Neural progenitor cell (in vitro differentiated cells): ENCODE measurements at places on chromosomes 12 and 14. TPM values are rescaled to one million over a fixed set of nuclear protein-coding genes. Genes with fewer than 3 reads are reported as not detected.

Gene GLIPR1L1
- not detected in 2 replicates for total RNA-seq

Gene CD163
- not detected in 2 replicates for total RNA-seq

- DNase-seq: no peak
Observed at GRCh38 chr14:91154851-91155625, 41.2 kb downstream of the DGLUCY start.

Gene CD163L1
- 0.22 TPM in 1 of 2 replicates, not detected in the other for total RNA-seq

GRCh38 chr12:102960766-102961465 lies 3.4 kb downstream of the ASCL1 start:
- DNase-seq: peak; percentile 77

Gene HCAR3
- not detected in 2 replicates for total RNA-seq

- no peak for DNase-seq
Observed at GRCh38 chr14:48970943-48971342, 615.2 kb downstream of the RPS29 start.

GRCh38 chr12:81450920-81451739 lies 308.0 kb downstream of the PPFIA2 start:
- DNase-seq: peak; percentile 92

Gene TEX52
- not detected in 2 replicates for total RNA-seq

- DNase-seq: no peak
Observed at GRCh38 chr12:25699454-25699853, 146.4 kb upstream of the LMNTD1 start.

DNA sequence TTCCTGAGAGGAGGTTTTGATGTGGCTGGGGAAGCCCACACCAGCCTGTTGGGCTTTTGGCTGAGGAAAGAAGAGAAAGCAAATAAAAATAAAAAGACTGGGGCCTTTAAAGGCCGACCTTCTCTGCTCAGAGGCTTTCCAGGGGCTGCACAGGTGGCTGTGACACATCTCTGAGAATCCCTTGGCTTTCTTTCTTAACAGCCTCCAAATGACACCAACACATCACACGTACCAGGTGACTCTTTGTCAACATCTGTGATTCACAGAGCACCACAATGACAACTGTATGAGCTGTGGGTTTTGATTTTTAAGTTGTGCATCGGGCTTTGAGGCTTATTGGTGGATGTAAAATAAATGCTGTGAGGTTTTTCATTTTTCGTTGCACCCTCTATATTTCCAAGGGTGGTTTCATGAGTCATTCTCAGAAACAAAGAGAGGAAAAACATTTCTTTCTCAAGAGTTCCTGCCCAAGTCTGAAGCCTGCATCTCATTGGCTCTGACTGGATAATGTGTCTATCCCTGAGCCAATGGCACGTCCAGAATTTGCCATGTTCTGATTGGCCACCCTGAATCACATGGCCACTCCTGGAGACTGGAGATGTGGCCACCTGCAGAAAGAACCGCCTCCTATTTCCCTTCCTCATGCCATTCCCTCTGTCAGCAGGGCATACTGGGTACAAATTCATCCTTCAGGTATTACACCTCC lies 349.0 kb downstream of the GLT1D1 start:
- DNase-seq: no peak

GRCh38 chr12:2555487-2556082 lies 239.2 kb upstream of the FKBP4 start:
- DNase-seq: peak; percentile 59

DNA sequence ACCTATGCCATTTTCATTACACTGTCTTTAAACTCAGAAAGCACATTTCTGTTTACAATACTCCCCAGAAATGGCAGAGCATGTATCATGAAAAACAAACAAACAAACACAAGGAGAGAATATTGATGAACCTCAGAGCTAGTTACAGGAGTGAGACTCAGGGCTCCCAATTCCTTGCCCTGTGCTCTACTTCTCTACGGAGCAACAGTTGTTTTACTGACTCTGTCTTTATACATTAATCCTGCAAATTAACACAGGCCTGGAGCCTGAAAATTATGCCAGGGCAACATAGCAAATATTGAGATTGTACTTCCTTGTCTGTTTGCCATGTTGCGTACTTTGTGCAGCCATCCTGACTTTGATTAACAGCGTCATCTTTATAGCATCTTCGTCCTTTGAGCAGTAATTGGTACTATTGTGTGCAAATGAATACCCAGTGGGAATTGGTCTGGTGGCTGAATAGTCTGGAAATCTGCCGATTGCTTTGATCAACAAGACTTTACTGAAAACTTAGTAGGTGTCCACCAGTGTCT lies 15.2 kb upstream of the AKAP6 start:
- peak; percentile 39 for DNase-seq

Gene CLECL1
- not detected in 2 replicates for total RNA-seq

DNA sequence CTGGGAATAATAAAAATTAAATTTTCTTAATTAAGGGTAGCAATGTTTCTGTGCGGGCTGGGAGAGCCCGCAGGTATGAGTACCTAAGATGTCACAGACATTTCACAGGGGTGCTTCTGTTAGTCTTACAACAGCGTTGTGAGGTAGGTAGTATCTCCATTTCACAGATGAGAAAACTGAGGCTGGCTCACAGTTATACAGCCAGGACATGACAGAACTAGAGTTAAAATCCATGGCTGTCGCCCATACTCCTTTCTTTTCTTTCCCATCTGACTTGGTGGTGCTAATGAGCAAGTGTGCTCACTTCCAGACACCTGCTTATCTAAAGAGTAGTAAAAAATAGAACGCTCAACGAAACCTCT lies 2.1 kb downstream of the BMAL2 start:
- DNase-seq: no peak

- peak; percentile 3 for DNase-seq
Observed at GRCh38 chr14:38578278-38578681, 322.4 kb upstream of the CLEC14A start.

- peak; percentile 71 for DNase-seq
Observed at GRCh38 chr14:90513161-90514014, 116.6 kb downstream of the CALM1 start.

Gene PMCH
- not detected in 2 replicates for total RNA-seq

Gene NID2
- total RNA-seq: 22.0 and 24.7 TPM in 2 replicates

- peak; percentile 56 for DNase-seq
Observed at GRCh38 chr12:54684636-54685630, 36.8 kb upstream of the DCD start.

Gene IL22
- total RNA-seq: not detected in 2 replicates

DNA sequence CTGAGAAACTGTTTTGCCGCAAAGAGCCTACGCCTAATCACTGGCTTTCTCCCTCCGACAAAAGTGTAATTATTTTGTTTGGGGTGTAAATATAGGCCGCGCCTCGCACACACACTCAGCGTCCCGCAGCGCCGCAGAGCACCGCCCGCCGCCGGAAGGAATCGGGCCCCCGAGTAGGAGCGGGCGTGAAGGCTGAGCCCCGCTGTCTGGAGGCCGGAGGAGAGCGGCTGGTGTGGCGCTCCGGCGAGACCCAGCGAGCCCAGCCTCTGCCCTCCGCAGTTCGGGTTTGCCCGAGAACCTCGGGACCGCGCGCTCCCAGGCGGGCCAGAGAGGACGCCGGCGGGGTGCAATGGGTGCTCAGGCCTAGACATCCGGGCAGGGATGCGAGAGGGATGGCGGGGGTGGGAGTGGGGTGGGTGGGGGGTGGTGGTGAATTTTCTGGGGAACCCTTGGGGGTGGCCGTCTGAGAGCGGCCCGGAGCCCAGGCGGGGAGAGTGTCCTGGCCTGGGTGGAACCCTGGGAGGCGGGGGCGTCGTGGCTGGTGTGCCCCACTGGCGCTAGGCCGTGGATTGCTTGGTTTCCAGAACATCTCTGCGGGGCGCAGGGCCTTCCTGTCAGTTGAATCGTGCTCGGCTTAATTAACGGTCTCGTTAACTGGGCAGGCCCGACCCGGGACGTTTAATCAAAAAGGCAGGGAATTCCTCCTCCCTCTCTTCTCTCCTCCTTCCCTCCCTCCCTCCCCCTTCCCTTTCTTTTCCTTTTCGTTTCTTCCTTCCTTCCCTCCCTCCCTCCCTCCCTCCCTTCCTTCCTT lies 4.7 kb upstream of the LHX5 start:
- DNase-seq: peak; percentile 86

DNA sequence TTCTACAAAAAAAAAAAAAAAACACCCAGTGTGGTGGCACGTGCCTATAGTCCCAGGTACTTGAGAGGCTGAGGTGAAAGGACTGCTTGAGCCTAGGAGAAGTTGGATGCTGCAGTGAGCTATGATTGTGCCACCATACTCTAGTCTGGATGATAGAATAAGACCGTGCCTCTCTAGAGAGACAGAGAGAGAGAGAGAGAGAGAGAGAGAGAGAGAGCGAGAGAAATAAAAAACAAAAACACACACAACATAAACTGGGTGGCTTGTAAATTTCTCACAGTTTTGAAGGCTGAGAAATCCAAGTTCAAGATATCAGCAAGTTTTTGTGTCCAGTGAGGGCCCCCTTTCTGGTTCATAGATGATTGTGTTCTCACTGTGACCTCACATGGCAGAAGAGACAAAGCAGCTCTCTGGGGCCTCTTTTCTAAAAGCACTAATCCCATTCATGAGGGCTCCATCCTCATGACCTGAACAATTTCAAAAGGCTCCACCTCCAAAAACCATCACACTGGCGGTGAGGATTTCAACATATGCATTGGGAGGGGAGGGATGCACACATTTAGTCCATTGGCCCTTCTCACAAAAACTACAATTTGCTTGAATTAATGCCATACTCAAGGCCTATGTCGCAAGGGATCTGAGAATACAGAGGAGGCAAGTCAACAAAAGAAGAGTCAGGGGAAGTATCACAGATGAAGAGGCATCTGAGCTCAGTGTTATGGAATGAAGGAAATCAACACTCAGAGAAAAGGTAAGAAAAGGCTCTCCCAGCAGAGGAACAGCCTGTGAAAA lies 94.9 kb downstream of the PPM1H start:
- no peak for DNase-seq

GRCh38 chr14:105195522-105196264 lies 14.6 kb upstream of the NUDT14 start:
- peak; percentile 56 for DNase-seq

DNA sequence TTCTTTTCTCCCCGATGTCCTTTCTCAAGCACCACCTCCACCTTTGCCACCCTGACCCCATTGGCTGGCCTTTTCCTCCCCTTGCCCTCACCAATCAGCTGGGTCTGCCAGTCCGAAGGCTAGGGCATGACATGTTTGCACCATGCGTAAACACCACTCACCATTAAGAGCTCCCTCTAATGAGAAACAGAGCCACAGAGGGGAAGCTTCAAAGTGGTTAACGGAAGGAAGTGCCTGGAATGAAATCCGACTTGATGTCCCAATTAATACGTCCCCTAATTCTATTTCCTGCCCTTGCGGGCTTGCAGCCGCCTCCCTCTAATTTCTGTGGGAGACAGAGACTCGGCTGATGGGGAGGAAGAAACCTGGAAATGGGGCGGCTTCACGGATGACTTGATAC lies 318.5 kb upstream of the TBX3 start:
- DNase-seq: no peak

Gene NUMB
- total RNA-seq: 33.5 and 37.2 TPM in 2 replicates

DNA sequence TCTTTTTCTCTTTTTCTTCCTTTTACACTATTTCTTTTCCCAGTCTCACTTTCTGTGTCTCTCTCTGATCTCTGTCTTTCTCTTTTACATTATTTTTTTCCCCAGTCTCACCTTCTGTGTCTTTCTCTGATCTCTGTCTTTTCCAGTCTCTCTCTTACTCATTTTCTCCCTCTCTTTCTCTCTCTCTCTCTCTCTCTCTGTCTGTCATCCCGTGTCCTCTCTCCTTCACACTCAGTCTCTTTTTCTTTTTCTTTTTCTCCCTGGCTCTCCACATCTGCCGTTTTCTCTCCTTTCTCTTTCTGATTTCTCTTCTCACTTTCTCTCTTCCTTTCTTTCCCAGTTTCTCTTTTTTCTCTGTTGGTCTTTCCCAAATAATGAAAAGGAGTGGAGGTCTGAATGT lies 22.3 kb downstream of the DHRS4L2 start:
- no peak for DNase-seq

DNA sequence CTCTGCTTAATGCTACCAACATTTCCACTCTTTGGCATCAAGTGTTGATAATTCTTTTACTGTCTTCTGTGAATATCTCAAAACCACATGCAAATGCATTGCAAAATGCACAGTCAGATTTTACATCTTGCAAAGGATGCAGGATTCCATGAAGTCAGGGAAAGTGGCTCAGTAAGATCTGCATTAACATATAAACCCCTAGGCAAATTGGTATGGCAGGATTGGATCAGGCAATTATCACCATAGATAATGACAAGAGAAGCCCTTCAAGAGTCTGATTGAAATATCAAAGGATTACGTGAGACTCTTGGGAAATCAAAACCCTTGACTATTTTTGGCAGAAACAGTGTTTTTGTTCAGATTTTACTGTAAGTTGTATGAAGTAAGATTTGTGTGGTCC lies 71.0 kb downstream of the TMTC2 start:
- no peak for DNase-seq

DNA sequence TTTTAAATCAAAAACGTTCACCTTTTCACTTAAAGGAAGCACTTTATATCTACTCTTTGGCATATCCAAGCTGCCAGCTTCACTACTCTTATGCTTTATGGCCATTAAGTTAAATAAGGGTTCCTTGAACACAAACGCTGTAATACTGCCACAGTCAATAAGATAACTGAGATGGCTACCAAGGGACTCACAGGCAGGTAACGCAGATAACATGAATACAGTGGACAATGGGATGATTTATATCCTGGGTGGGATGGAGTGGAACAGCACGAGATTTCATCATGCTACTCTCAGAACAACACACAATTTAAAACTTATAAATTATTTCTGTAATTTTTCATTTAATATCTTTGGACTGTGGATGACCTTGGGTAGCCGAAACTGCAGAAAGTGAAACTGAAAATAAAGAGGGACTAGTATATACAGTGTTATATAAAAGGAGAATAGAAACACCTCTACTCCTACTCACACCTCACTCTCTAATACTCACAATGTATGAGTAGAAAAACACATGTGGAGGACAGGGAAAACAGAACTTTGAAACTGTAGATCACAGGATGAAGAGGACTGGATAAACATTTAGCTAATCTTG lies 367.3 kb downstream of the C12orf50 start:
- no peak for DNase-seq

DNA sequence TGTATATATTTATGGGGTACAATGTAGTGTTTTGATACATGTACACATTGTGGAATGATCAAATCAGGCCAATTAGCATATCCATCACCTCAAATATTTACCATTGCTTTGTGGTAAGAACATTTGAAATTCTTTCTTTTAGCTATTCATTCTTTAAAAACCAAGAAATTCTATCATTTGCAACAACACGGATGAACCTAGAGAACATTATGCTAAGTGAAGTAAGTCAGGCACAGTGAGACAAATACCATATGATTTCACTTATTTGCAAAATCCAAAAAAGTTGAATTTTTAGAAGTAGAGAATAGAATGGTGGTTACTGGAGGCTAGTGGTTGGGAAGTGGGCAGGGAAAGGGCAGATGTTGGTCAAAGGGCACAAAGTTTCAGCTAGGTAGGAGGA lies 129.3 kb upstream of the PTPRQ start:
- DNase-seq: no peak

- DNase-seq: no peak
Observed at GRCh38 chr12:89040146-89040964, 311.9 kb downstream of the DUSP6 start.
